Left renal pelvis (tissue), 4 donors: ENCODE measurements at places on chromosomes 2 and 18. TPM values are rescaled to one million over a fixed set of nuclear protein-coding genes. Genes with fewer than 3 reads are reported as not detected.

Gene APOB
- 10.0 TPM for polyA plus RNA-seq

Gene CXCR1
- 0.55 TPM for polyA plus RNA-seq

Gene FABP1
- polyA plus RNA-seq = 23.7 TPM

Gene PCARE
- 0.24 TPM for polyA plus RNA-seq

Gene LRRC30
- polyA plus RNA-seq = 1.4 TPM

Gene MC4R
- 0.44 TPM for polyA plus RNA-seq

DNA sequence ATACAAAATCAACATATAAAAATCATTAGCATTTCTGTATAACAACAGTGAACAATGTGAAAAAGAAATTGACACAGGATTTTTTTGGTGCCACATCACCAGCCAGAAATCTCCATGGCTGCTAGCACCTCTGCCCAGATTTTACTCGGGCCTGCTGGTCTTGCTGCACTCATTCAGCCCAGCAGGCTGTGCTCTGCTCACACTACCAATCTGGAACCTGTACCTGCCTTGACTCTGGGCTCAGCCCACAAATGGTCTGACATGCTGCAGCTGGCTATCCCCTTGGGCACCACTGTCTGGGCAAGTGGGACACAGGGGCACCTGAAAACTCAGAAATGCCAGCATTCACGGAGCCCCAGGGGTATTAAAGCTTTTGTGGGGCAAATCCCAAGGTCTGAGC, 392.5 kb upstream of the NRXN1 start:
- no peak for DNase-seq

DNA sequence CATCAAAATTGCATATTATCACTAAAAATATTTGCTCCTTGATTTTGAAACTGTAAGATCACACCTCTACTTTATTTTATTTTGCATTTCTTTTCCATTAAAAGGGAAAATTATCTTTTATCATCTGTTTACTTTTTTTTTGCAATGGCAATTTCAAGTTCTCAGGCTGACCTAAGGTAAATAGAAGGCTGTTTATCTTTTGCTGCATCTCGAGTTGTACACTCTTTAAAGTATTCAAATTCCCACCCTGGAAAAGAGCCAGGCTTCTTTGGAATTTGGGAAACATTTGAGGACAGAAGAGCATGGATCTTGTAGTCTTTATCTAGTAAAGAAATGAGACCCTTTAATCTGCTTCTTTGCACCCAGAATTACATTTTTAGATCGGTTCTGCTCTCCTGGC, 645.7 kb downstream of the SLC4A3 start:
- no peak for DNase-seq

DNA sequence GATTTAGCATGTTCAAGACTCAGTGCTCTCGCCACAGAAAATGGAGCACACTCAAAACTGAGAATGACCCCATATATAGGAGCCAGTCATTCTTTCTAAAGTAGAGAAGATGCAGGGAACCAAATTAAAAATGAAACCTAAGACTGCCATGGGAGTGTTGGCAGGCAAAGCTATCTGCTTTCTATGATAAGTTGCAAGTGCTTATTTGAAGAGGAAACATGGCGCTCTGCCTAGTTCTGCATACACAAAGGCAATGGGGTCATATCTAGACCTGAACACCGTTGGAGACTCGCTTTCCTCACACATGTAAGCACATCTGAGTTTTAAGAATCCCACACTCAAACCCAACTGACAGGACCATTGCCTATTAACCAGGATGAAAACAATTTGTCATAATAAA, 292.5 kb downstream of the ALK start:
- DNase-seq = no peak

DNA sequence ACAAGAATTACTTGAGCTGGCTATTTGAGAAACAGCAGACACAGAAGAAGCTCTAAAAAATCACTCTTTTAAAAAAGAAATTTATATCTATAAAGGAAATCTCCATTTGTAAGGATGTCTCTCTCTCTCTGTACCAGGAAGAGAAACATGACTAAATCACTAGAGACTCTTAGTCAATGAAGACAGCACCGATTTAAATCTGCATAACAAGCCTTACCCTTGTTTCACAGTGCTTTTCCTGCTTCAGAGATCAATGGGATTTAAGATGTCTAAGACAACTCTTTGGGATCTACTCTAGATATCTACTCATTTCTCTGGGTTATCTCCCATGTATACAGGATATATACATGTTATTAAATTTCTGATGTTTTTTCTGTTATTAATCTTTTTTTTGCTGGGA, 359.2 kb upstream of the RND3 start:
- DNase-seq = no peak

DNA sequence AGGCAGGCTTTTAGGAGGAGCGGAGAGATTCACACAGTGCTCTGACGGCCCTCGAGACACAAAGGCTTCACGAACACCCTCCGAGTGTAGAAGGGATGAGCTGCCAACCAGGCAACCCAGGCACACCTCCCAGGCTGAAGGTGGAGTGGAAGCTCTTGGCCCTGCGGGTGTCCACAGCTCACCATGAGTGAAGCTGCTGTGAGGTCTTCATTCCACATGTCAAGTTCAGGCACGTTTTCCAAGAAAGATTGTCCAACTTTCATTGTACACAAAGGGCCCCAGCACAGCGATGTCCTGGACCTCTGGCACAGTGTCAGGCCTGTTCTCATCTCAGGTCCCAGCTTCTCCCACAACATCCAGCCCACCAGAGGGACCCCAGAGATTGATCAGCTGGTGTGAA, 13.4 kb downstream of the PARD6G start:
- DNase-seq = no peak

GRCh38 chr2:238267341-238267710, 21.1 kb downstream of the PER2 start:
- no peak for DNase-seq

DNA sequence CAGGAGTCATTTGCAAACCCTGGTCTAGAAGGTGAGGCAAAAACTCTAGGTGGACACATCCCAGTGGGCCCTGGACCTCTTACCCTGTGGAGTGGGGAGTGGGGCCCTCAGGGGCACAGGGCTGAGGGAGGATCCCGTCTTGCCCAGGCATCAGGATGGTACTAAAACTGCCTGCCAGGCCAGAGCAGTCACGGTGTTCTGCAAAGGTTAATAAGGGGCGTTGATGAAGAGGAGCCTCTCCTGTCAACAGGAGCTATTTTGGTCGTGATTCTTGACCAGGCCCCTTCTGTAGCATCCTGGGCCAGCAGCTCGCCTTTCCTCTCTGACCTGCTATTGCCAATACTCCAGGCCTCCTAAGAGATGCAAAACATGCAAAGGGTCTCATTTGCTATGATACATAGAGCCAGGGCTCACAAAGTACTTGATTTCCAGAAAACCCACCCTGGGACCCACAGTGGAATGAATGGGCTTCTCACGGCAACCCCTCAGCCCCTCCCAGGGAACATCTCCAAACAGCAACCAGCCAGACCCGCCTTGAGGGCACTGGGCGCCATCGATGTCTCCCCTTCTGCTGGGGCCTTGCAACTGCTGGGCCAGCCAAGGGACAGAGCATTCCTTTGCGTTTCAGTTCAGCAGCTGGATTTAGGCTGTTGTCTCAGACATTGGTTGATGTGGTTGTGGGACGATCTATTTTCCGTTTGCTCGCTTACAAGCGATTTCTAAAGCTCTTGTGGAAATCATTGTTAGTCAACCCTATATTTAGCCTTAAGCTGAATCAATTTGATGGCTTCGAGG, 111.1 kb downstream of the PDCL3 start:
- no peak for DNase-seq

- no peak for DNase-seq
These were observed 62.6 kb upstream of the CTLA4 start for GRCh38 chr2:203804764-203805485.

DNA sequence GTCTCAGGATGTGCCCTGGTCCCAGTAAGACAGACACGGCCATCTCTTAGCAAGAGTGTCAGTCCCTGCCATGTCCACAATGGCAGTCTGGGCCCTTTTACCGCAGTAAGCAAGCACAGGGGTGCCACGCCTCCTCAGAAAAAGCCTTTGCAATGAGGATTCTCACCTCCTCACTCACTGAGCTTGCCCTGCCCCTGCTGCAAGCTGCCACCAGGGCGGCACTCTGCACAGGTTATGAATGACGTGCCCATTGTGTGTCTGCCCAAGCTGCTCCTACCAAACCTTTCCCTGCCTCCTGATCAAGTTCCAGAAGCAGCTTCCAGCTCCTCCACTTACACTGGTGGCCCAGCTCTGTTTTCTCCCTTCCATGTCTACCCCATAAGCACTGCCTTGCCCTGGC, 23.3 kb downstream of the ERCC3 start:
- no peak for DNase-seq

DNA sequence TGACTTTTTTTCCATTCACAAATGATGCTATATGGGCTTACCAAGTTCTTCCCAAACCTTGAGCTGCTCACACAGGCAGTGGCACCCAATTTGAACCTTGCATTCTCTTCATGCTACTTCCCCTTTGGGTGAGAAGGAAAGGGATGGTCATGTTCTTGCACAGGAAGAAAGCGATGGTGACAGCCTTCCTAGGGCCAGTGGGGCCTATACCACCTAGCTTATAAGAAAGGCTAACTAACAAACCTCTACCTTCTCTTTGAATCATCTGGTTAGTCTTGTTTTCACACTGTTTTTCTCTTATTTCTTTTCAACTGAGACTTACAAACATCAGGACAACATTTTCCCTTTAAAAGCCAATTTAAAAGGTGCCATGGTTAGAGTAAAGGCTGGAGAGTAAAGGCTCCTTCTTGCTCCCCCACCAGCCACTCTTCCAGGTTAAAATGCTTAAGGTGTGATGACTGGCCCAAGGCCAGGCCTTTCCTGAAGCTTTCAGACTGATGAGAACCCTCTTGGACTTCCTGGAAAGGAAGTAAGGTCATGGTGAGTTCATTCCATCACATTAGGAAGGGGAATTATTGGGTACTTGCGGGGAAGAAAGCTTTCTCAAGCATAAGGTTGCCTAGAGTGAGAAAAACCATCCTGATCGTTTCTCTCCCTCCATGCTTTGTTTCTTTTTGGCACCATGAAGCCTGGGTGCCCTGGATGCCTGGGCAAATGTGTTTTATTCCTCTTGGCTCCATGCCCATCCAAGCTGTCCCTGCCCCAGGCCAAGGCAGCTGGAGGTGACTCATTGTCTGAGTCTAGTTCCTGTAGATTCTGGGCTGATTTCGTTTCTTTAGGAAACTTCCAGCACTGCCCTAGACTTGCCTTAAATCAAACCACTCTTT, 41.4 kb upstream of the ITGB6 start:
- DNase-seq = no peak

- no peak for DNase-seq
These were observed 674.0 kb downstream of the PLCL1 start for GRCh38 chr2:198478361-198478760.

GRCh38 chr2:3712424-3712823, 9.0 kb downstream of the DCDC2C start:
- no peak for DNase-seq

- no peak for DNase-seq
These were observed 7.0 kb downstream of the EFEMP1 start for GRCh38 chr2:55916473-55917049.

DNA sequence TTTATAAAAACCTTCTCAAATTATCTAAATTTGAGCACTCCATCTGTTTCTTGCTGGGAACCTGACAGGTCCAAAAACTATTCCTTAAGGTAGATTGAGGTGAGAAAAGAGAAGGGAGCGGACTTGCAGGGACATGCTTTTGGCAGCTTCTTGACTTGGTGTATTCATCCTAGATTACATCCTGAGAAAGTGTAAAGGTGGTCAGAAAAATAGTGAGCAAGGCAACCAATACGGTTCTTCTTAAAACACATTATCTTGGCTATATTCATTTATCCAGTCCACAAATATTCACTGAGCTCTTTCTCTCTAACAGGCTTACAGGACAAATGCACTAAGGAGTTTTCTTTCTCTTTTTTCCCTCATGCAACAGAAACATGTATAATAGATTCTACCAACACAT, 230.0 kb downstream of the LRP1B start:
- no peak for DNase-seq
